ENCODE measurements at places on chromosomes 3 and 15.
A peak's percentile ranks its signal among the peaks of the same experiment; 100 is the strongest.

GRCh38 chr3:6717026-6717943 lies 143.6 kb upstream of the GRM7 start:
- no peak for DNase-seq

DNA sequence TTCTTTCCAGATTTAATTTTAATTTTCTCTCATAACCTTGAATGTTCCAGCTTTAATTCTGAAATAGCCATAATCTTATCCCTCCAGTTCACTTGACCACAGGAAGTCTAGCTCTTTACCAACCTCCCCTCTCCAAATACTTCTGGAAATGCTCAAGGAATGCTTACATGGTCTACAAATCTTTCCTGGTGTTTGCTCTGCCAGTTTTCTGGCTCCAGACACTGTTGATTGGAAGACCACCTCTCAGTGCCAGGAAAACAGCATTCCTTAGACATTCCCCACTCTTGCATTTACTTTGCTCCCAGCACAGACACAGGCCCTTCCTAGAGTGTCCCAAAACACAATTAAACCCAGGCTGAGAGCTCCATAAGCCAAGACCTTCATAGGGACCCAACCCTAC lies 98.6 kb downstream of the MESD start:
- no peak for DNase-seq

GRCh38 chr3:113834983-113835382 lies 3.6 kb upstream of the GRAMD1C start:
- DNase-seq = no peak

DNA sequence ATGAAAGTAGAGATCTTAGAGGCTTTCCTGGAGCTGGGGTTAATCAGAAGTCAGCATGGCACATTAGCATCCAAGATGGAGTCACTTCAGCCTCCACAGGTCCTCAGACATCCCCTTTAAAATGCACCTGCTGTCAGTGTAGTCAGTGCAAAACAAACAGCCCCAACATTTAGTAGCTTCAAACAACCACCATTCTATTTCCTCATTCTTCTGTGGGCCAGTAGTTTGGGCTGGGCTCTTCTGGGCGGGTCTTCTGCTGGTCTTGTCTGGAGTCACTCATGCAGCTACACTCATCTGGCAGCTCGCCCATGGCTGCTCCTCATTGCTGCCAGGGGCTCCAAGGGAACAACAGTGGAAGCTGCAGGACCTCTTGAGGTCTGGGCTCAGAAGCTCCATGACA lies 99.9 kb downstream of the TLE3 start:
- DNase-seq = no peak

- no peak for DNase-seq
These were observed 66.0 kb downstream of the DCUN1D1 start for GRCh38 chr3:182914341-182914740.

DNA sequence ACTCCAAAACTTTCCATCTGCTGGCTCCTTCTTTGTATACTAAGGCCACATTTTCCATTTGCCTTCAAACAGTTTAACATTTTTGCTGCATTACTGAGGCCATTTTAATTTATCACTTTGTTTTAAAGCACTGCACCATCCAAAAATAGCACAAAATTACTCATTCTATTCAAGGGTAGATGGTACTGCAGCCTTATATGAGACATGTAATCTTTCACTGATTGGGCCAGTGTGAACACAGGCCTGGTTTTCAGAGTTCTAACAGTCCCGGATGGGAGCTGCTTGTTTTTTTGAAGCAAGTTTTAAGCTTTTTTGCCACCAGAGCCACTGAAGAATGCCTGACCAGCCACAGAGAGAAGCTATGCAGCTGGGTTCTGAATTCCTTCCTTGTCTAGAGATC lies 172.3 kb upstream of the TSC22D2 start:
- no peak for DNase-seq

- no peak for DNase-seq
These were observed 21.6 kb downstream of the CCDC80 start for GRCh38 chr3:112619295-112619694.

GRCh38 chr3:142945023-142945422 lies 18.5 kb downstream of the PAQR9 start:
- no peak for DNase-seq

GRCh38 chr3:197335428-197336132 lies 37.2 kb upstream of the DLG1 start:
- DNase-seq = no peak

GRCh38 chr3:37963016-37963415 lies 27.6 kb upstream of the VILL start:
- DNase-seq = no peak

- DNase-seq = no peak
These were observed 232.7 kb downstream of the MECOM start for GRCh38 chr3:169430707-169431404.

GRCh38 chr3:100560426-100560825 lies 49.0 kb upstream of the ADGRG7 start:
- no peak for DNase-seq

DNA sequence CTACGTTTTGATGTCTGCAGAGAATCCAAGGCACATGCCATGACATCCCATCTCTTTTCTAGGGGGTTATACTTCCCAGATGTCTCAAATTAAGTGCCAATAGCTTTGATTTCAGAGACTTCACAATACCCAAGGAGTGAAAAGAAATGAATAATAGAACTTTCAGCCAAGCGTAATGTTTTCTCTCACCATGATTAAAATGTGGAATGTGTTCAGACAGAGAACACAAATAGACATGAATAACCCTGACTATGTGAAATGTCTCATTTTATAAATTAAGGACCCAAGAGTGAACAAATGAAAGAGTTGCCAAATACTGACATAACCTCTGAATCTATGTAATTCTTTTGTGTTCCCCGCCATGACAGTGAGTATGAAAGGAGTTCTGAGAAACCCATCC lies 123.6 kb upstream of the GAP43 start:
- DNase-seq = no peak

DNA sequence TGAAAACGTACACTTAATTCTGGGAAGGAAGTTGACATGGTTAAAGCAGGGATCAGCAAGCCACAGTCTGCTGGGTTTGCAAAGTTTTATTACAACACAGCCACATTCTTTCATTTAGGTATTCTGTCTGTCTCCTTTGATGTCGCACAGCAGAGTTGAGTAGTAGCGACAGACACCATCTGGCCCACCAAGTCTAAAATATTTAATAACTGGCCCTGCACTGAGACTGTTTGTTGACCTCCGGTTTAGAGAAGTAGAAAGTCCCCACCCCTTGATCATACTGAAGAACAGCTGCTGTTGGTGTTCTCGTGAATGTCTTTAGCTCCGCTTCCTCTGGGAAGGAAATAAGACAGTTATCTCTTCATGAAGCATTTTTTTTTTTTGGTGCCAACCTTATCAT lies 66.2 kb downstream of the MCTP2 start:
- DNase-seq = no peak

GRCh38 chr3:135792174-135792573 lies 173.4 kb upstream of the PPP2R3A start:
- no peak for DNase-seq

DNA sequence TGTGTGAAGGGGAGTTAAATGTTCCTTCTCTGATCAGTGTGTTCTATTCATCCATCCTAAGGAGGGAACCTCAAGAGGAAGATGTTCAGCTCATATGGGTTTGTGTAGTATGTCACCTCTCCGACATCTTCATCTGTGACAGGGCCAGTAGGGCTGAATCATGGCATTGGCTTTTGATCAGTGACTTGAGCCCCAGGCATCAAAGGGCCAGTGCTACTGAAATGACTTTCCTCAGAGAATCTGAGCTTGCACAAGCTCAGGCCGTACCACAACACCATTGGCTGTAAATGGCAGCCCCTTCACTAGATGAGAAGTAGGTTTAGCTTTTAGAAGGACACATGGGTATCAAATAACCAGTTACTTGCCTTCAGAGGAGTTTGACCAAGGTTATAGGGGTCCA lies 183.2 kb upstream of the NR2E3 start:
- no peak for DNase-seq

GRCh38 chr3:134237454-134238145 lies 13.1 kb downstream of the RYK start:
- no peak for DNase-seq

- no peak for DNase-seq
These were observed 96.4 kb downstream of the NAALADL2 start for GRCh38 chr3:174955513-174956016.

DNA sequence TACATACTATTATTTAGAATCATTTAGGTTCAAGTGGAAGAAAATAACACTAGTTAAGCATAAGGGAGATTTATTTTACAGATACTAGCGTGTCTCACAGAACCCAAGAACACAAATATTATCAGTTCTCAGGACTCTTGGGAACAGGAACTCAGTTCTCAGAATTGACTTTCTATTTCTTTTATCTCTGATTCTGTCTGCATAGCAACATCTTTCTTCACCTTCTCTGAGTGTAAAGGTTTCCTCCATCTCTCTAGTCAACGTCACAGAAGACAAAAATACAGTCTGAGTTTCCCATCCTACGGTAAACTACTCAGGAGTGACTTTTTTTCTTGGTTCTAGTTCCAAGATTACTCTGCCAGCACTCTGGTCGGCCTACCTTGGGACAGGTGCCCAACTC lies 220.0 kb downstream of the SV2B start:
- DNase-seq = no peak

GRCh38 chr3:976006-976405 lies 116.8 kb upstream of the CNTN6 start:
- no peak for DNase-seq

- no peak for DNase-seq
These were observed 152.0 kb downstream of the EPHA6 start for GRCh38 chr3:96966181-96966929.

- DNase-seq = no peak
These were observed 69.6 kb downstream of the SENP2 start for GRCh38 chr3:185655426-185656320.

GRCh38 chr3:152291649-152292066 lies 22.9 kb downstream of the MBNL1 start:
- no peak for DNase-seq

GRCh38 chr3:156579427-156579851 lies 24.5 kb upstream of the SSR3 start:
- no peak for DNase-seq

- no peak for DNase-seq
These were observed 57.9 kb downstream of the APBA2 start for GRCh38 chr15:28943611-28944230.

DNA sequence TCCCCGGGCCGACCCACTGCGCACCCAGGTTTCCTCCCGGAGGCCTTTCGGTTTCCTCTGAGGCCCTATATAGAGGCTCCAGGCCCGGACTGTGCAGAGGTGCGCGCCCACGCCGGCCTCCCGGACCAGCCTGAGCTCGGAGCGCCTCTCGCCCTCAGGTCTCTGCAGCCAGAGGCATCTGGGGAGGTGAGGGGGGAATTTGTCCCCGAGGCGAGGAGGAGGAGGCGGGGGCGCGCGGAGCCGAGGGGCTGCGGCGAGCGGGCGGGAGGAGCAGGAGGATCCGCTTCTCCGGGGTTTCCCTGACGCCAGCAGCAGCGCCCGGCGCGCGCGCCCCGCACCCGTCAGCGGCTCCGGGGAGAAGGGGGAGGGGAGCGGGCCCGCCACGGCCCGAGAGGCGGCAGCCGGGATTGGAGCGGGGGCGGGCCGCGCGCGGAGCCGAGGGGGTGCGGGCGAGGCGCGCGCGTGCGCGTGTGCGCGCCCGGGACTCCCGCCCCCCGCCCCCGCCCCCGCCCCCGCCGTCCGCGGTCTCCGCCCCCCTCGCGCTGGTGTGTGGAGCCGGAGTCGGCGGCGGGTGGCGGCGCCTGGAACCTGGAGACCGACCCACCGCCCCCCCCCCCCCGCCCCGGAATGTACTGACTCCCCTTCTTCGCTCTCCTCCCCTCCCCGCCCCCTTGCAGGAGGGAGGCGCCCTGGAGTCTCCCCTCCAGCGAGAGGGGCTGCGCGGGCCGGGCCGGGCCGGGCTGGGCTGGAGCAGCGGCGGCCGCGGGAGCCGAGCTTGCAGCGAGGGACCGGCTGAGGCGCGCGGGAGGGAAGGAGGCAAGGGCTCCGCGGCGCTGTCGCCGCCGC lies at the start of gene NEO1:
NEO1 (plus strand) TSS at position 657 of the 846 bp plus-strand sequence. CDS start 213 bp downstream, outside the sequence.
- peak; percentile 84 for DNase-seq

DNA sequence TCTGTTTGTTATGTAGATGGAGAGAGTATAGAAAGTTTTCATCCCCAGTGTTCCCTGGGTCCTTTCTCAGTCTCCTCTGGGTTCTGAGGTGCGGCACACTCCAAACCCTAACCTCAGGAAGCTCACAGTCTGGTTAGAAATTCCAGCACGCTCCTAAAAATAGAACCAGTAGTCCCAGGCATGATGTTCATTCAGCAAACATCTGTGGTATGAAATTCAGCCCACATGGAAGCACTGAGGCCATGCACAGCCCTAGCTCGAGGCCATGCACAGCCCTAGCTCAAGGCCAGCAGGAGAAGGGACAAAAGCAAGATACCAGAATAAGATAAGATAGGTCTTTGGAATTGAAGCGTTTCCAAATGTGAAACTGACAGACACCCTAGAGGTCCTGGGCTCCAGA lies 82.3 kb upstream of the OXTR start:
- no peak for DNase-seq

DNA sequence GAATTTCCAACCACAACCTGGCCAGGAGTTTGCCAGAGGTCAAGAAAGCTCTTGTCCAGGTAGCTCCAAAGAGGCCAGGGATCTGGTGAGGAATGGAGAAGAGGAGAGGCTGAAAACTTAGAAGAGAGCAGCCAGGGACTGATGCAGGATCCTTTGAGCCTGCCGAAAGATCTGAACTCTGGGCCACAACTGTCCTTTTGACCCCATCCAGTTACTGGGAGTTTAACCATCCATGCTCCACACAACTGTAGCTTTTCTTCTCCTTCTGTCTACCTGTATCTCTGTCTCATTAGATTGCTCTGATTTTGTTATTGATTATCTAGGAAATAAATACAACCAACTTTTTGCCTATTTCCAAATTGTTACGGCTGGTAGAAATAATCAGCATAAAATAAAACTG lies 36.7 kb downstream of the DAZL start:
- DNase-seq = no peak

- DNase-seq = peak; percentile 67
These were observed 39.3 kb downstream of the PLD1 start for GRCh38 chr3:171770689-171771620.

DNA sequence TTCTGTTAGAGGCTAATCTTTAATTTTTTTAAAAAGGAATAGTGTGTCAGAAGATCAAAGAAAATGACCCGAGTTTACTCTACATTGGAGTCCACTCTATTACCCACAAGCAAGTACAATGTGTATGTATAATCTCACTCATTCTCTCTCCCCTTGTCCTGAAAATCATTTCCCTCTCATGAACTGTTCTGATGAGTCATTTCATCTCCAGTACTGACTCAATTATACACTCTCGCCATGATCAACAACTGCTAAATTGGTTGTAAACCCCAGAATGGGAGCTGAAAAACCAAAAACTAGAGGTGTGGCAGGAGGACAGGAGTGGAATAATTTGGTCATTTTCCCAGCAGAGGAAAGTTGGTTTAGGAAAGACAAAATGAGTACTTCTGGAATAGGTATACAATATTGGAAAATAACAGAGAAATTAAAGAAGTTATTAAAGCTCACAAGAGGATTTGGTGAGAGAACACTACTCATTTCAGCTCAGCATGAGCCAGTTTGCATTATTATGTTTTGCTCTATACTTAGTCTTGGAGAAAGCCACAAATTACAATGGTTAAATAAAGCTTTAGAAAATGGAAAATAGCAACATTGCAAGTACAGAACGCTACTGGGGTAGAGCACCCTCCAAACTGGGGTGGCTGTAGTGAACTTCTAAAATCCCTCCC lies 144.3 kb upstream of the PFN2 start:
- no peak for DNase-seq
